Hypothalamus (tissue), 51 donors: ENCODE measurements at places on chromosomes 6 and 20.

DNA sequence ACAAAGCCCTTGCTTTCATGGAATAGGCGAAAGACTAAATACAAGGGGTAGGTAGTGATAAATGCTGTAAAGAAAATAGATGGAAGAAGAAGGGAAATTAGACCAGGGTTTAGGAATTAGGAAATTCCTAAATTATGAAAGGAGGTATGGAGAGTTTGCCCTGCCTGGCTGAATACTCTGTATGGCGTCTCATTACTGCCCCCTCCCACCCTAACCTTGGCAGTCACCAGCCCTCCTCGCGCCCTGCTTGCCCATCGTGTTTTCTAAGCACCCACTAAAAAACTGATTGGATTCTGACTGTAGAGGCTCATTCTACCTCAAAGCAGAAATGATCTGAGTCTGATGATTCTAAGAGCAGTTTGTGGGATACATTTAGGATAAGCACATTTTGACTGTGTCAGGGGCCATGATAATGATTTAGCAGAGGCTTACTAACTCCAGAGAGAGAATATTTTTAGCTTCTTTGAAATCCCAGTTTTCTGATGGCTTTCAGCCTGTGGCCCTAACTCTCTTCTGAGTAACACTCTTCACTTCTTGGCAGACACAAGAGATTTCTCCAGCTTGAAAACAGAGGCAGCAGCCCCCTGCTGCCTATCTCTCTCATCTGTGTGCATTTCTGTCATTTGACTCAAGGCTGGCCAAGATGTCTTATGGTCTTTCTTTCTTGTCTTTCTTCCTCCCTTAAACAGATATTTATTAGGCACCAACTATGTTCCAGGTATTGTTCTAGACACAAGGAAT, 1.4 kb upstream of the CHD6 start:
- no peak for DNase-seq

- DNase-seq = no peak
Observed at GRCh38 chr6:158023597-158023939, 41.9 kb downstream of the SYNJ2 start.

- DNase-seq = no peak
Observed at GRCh38 chr6:54856129-54856528, 9.6 kb downstream of the FAM83B start.

DNA sequence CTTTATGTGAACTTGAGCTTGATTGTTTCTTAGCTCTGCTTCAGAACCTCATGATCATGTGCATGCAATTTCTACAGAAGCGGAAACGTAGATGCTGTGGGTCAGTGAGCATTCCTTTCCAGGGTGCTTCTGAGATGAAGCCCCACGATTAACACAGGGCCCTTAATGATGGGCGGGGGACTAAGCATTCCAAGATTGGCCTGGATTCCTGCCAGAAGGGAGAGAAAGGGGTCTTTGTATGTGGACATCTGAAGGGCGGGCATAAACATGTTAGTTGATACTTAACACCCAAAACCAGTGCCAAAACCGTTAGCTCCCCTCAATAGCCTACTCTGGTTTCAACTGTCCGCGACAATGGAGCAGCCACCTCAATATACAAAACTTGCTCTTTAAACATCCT, 46.9 kb upstream of the POU3F2 start:
- no peak for DNase-seq

DNA sequence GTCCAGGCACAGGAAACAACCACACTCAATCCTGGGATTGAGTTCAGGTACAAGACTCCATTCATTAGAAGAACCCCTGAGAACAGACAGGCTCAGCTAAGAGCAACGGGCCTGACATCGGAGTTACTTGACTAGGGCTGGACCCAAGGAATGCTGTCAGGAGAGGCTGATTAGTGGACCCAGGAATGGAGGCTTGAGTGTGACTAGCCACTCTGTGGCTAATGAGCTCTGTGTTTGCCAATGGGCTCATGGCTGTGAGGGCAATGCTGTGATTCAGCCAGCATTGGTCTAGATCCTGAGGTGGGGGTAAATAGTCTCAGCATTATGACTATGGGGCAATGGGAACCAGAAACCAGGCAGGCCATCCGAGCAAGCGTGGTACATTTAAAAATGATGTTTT, 71.8 kb downstream of the RIOK1 start:
- DNase-seq = no peak

- no peak for DNase-seq
Observed at GRCh38 chr20:56855708-56856107, 226.6 kb downstream of the TFAP2C start.

- no peak for DNase-seq
Observed at GRCh38 chr20:24096264-24096663, 107.7 kb upstream of the GGTLC1 start.

DNA sequence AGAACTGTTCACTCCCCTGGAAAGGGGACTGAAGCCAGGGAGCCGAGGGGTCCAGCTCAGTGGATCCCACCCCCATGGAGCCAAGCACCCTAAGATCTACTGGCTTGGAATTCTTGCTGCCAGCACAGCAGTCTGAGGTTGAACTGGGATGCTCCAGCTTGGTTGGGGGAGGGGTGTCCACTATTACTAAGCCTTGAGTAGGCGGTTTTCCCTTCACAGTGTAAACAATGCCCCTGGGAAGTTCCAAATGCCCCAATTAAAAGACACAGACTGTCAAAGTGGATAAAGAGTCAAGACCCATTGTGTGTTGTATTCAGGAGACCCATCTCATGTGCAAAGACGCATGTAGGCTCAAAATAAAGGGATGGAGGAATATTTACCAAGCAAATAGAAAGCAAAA, 150.2 kb downstream of the LPA start:
- no peak for DNase-seq

DNA sequence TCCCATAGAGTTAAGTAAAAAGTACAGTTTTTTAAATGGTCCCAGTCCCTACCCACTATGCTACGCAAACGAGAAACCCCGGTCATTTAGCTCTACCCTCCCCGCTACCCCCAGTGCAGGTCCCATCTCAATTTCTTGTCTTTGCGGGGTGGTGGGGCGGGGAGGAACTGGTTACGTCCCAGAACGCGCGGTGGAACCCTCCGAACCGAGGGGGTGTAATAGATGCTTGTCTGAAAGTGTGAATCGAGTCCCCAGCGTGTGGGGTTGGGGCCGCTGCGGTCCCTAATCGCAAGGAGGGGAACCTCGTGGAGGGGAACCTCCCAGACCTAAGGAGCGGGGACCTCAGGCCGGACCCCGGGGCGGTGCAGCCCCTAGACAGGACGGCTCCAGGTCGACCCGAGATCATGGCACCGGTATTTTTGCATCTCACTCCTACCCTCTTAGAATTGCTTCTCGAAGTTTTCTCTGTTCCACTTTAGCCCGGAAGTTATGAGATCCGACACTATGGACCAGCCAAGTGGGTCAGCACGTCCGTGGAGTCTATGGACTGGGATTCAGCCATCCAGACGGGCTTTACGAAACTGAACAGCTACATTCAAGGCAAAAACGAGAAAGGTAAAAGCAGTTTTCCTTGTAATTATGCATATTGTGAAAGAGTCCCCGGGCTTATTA, 779 bp downstream of the HEBP2 start:
- no peak for DNase-seq

GRCh38 chr6:71395731-71396409, 107.3 kb downstream of the OGFRL1 start:
- DNase-seq = no peak

- DNase-seq = no peak
Observed at GRCh38 chr6:134954272-134955000, 4.5 kb upstream of the ALDH8A1 start.

DNA sequence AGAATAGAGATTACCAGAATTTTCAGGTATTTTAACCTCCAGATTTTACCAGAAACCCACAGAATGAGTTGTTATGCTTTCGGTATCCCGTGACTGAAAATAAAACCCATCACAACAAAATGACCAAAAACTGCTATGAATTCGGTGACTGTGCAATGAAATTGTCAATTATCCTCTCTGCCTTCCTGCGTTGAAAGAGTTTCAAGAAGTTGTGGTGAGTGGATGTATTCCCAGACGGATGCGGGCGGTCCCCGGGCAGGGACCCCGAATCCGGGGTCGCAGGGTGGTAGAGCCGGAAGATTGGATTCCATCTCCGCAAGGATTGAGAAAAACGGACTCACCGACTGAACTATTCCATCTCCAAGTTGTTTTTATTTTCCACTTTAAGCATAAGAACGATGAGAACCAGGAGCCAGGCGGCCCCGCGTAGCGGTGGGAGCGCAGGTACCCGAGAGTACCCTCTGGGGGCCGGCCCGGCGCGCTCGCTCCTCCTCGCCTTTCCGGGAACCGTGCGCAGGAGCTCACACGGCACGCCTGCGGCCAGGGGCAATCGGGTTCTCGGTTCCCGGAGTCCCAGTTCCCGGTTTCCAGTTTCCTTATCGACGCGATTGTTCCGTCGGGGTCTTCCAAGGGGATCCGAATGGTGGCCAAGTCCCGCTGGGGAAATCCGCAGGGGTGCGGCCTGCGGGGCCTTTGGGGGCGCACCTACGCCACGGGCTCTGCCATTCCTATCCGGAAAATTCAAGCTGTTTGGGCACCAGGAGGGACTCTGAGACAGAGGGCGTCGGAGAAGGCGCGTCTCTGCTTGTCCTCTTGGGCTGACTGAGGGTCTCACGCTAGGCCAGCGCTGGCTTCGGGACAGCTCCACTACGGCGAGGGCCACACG, 104.9 kb upstream of the PRDM1 start:
- DNase-seq = no peak

GRCh38 chr20:22341508-22341907, 242.9 kb downstream of the FOXA2 start:
- DNase-seq = no peak

- DNase-seq = no peak
Observed at GRCh38 chr6:168292826-168293225, 26.8 kb downstream of the DACT2 start.

DNA sequence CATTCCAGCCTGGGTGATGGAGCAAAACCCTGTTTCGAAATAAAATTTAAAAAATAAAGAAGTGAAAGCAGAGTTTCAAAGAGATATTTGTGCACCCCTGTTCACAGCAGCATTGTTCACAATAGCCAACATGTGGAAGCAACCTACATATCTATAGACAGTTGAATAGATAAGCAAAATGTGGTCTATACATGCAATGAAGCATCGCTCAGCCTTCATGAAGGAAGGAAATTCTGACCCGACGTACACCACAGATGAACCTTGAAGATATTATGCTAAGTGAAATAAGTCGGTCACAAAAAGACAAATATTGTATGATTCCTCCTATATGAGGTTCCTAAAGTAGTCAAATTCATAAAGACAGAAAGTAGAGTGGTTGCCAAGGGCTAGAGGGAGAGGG, 6.5 kb upstream of the NCOA6 start:
- no peak for DNase-seq

- DNase-seq = no peak
Observed at GRCh38 chr6:88236612-88237360, 70.6 kb upstream of the CNR1 start.

DNA sequence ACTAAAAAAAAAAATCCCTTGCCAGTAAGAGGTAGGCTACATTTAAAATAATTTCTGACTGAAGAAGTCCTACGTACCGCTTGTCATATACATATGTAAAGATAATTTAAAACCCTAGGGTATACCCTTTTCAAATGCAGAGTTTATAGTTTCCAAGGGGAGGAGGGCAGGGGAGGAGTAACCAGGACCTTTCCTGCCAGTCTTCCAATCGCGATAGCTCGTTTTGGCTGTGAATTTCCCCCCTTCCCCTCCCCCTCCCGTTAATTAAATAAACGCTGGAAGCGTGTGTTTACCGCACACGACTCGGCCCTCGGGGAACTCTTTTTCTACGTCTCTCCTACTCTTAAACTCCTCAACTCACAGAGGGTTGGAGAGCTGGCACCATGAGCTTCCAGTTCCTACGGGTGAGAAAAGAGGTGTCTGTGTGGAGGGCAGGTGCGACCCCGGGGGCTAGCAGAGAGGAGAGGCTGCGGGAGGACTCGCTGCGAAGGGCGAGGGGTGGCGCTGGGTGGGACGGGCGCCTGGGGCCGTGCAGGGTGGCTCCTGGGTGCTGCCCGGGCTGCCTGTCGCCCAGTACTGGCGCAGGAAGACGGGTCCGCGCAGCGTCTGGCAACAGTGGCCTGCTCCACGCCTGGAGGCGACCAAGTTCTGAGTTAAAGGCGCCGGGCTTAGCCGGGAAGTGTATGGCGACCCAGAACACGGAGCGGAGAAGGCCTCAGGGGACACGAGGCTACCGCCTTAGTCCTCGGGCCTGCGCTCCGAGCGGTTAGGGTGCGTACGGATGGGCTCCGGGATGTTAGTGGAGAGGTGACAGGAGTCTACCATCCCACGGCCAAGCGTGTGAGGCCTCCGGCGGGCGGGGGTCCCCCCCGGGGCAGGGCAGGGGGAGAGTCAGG, 4.1 kb upstream of the TFAP2C start:
- no peak for DNase-seq

GRCh38 chr6:11196511-11197174, 35.8 kb downstream of the NEDD9 start:
- no peak for DNase-seq

GRCh38 chr20:48614593-48615274, 213.1 kb downstream of the PREX1 start:
- no peak for DNase-seq

DNA sequence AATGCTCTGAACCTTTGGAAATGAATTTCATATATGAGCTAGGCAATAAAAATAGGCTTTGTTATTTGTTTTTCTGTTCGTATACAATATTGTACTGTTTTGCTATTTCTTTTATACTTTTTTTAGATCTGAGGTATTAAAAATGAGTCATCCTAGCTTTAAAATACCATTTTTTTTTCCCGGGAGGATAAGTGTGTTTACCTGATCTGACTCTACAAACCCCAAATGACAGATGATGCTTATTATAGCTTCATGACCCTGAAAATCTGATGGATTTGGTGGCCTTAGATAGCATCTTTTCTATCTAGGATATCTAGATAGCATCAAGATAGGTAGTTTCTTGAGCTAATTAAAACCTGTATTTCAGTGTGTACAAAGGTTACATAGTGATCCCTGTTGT, 206.4 kb downstream of the DTNBP1 start:
- DNase-seq = no peak

DNA sequence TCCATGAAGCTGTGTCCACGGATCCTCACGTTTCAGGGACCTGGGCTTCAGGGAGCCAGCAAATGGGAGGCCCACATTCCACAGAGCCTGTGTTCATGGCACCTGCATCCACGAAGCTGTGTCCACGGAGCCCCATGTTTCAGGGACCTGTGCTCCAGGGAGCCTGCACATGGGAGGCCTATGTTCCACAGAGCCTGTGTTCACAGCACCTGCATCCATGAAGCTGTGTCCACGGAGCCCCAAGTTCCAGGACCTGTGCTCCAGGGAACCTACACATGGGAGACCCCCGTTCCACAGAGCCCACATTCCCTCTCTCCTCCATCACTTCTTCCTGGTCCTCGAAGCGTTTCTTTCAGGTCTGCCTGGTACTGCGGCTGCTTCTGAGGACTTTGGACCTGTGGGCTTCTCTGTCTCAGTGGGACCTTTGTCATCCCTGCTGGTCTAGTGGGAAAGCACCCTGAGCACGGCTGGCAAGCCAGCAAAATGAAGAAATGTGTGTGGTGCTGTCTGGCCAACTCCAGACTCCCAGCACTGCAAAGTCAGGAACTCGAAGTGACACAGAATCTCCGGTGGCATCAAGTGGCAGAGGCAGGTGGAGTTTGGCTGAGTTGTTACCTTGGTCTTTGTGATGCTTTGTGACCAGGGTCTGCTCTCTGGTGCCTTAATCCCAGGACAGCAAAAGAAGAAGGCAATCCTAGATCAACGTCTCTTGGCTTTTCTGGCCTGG, 245.9 kb downstream of the DLL1 start:
- DNase-seq = no peak
